ENCODE measurements at places on chromosomes 3 and 15. TPM values are rescaled to one million over a fixed set of nuclear protein-coding genes. Genes with fewer than 3 reads are reported as not detected.

Gene IQGAP1
- 86.4 TPM for total RNA-seq

Gene PLIN1
- 0.64 TPM for total RNA-seq

Gene LDHAL6B
- total RNA-seq: not detected

GRCh38 chr3:152185891-152186630, 82.7 kb upstream of the MBNL1 start:
- H3K4me1 ChIP-seq: no peaks in the 10 kb centered on the region
- no peak overlapping the region for H3K27ac ChIP-seq
- no peaks in the 10 kb centered on the region for H3K36me3 ChIP-seq
- DNase-seq: no peak
- no peak overlapping the region for H3K4me3 ChIP-seq
- no peaks in the 10 kb centered on the region for H3K27me3 ChIP-seq

GRCh38 chr15:85010071-85010385, 28.4 kb downstream of the PDE8A start:
- peaks cover 36% of the 10 kb centered on the region for H3K4me1 ChIP-seq
- no peak overlapping the region for H3K4me3 ChIP-seq
- DNase-seq: no peak
- H3K27me3 ChIP-seq: peaks cover 1% of the 10 kb centered on the region
- H3K27ac ChIP-seq: no peak overlapping the region

- H3K4me3 ChIP-seq: no peak overlapping the region
- H3K4me1 ChIP-seq: no peaks in the 10 kb centered on the region
- H3K36me3 ChIP-seq: no peaks in the 10 kb centered on the region
- H3K27ac ChIP-seq: no peak overlapping the region
Observed at GRCh38 chr3:190182418-190183043, 61.8 kb upstream of the P3H2 start.

DNA sequence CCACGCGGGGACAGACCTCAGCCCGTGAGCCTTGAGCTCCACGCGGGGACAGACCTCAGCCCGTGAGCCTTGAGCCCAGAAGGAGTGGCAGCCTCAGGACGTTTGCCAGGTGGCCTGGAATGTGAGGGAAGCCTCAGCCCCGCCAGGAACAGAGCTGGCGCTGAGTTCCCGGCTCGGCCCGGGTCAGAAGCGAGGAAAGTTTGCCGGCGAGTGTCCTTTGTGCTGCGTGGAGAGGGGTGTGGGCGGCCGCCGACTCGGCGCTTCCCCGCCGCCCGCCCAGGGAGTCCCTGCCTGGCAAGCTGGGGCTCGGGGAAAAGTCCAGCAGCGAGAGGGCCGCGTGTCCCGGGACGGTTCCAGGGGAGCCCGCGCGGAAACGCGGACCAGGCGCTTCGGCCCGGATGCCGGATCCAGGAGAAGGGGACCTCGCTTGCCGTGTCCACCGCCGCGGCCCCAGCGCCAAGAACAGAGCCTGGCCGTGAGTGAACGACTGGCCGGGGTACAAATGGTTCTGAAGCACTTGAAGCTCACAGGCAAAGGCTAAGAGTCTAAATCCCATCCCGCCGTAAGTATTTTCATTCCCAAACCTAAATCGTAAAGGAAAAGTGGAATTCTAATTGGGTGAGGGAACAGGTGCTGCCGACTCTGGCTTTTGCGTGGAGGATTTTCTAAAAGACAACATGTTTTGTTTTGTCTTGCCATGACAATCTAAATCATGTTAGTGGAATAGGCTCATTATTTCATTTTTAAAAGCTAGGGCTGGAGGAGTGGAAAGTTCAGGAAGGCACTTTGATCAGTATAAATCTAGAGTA, 1.7 kb downstream of the LRRN1 start:
- no peak overlapping the region for H3K27ac ChIP-seq
- peak; percentile 33 for DNase-seq
- peaks cover 15% of the 10 kb centered on the region for H3K27me3 ChIP-seq
- H3K4me3 ChIP-seq: peak overlapping the region; percentile 85

- peaks cover 6% of the 10 kb centered on the region for H3K4me1 ChIP-seq
- no peak overlapping the region for H3K4me3 ChIP-seq
- no peak overlapping the region for H3K27ac ChIP-seq
- no peaks in the 10 kb centered on the region for H3K36me3 ChIP-seq
- DNase-seq: no peak
- H3K27me3 ChIP-seq: no peaks in the 10 kb centered on the region
Observed at GRCh38 chr3:135041601-135042000, 246.5 kb downstream of the EPHB1 start.

Measured in endothelial cell (in vitro differentiated cells).